ENCODE measurements at places on chromosomes 11 and 22. TPM values are rescaled to one million over a fixed set of nuclear protein-coding genes. Genes with fewer than 3 reads are reported as not detected.
A peak's percentile ranks its signal among the peaks of the same experiment; 100 is the strongest.

DNA sequence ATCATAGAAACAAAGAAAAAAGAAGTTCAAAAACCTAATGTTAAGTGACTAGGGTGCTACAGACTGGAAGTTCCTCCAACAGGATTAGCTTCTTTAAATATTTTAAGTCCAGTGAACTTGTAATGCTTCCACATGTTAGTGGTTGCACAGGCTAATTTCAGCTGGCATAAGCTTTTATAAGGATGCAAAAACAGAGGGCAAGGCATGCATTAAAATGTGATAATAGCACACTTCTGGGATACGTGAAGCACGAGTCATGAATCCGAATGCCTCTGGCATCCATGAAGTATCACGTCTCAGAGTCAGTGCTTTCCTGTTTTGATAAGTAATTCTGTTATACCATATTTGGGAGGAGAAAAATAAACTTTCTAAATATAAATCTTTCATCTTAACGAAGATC, 106.8 kb downstream of the DCDC1 start:
- no peak for DNase-seq

Gene PLA2G3
- total RNA-seq: 7.3 TPM

Gene MUC5AC
- not detected for total RNA-seq

DNA sequence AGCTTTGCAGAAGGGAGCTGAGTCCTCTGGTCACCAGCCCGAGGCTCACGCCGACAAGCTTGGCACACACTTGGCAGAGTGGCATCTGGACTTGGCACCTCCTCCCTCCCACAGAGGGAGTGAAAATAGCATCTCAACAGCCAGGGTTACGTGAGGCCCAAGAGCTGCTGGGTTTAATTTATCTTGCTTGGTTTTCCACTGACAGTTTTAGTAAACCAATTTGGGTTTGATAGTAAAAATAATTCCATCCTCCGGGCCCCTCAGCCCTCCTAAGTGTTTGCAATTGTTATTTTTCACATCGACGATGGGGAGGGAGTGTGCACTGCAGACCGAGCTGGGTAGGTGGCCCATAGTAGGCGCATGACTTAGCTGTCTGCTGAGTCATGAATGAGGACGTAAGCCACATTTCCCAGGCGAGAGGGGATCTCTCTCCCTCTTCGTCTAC, 107.6 kb upstream of the ASPHD2 start:
- no peak for DNase-seq

GRCh38 chr22:28441720-28442263, 237.8 kb downstream of the TTC28 start:
- DNase-seq: no peak

GRCh38 chr11:27357250-27357649, 5.8 kb downstream of the CCDC34 start:
- DNase-seq: no peak

DNA sequence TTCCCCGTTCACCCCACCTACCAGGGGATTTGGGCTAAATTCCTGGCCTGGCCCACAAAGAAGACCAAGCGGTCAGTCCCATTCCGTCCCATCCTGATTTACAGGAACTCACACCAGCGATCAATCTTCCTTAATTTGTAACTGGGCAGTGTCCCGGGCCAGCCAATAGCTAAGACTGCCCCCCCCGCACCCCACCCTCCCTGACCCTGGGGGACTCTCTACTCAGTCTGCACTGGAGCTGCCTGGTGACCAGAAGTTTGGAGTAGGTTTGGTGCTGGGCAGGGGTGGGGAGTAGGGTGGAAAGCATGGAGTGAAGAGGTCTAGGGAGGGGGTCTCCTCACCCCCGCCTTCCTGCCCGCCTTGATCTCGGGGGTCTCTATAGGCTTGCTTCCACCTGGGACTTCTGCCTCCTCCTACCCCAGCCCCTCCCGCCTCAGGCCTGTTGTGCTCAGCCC, at the start of gene SERPING1:
Gene SERPING1, plus strand, starts transcription at position 225 of the 455 bp plus-strand sequence. CDS start 586 bp downstream, outside the sequence.
- peak; percentile 89 for DNase-seq

DNA sequence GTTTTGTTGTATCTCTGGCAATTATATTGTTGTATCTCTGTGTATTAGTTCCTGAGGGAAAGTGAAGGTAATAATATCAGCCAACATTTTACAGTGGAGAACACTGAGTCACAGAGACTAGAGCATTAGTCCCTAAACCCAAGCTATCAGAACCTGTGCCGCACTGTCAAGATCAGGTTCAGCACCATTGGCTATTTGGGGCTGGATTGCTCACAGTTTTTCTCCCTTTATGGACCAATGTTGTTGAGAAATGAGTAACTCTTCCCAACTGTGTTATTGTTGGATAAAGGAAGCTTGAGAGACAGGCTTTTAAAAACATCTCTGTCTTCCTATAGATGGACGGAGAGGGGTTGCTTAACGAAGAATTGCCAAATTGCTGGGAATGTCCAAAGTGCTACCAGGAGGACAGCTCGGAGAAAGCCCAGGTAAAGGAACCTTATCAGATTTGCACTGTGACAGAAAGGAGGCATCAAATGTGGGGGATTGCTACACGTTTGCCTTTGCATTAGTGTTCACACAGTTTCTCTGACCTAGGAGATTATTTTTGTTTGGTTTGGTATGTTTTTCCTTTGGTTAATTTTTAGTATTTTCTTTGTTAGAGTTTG, 18.2 kb upstream of the GRK2 start:
- DNase-seq: no peak

DNA sequence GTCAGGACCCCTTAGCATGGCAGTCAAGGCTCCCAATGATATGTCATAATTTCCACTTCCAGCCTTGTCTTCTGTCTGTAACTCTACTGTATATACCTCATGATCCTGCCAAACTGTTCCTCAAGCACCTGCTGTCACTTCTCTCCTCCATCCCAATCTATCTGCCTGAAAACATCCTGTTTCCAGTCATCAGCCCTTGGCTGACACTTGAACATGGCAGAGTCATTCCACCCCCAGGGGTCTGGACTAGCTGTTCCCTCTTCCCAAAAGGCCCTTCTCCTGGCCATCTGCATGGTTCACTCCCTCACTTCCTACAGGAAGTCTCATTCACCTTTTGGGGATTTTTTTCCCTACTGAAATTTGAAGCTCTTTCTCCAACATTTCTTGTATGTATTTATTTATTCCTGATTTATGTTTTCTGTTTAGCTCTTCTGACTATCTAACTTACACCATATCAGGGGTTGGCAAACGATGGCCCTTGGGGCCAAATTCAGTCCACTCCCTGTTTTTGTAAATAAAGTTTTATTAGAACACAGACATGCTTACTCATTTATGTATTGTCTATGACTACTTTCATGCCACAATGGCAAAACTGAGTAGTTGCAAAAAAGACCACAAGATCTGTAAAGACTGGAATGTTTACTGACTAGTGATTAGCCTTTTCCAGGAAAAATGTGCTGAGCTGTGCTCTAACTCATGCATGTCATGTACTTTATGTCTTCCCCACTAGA, 278.4 kb downstream of the KIRREL3 start:
- DNase-seq: no peak

GRCh38 chr11:101269990-101270660, 140.5 kb upstream of the PGR start:
- no peak for DNase-seq

Gene GAB4
- not detected for total RNA-seq

Gene ZBED5
- total RNA-seq: 63.2 TPM

DNA sequence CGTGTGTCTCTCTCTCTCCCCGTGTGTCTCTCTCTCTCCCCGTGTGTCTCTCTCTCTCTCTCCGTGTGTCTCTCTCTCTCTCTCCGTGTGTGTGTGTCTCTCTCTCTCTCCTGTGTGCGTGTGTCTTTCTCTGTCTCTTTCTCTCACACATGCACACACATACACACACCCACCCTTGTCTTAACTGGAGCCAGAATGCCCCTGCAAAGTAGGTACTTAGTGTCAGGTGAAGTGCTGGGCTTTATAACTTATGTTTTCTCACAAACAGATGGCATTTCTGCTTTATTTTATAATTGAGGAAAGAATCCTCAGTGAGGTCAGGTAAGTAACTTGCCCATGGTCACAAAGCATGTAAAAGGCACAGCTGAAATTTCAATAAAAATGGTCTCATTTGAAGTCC, 106.0 kb downstream of the CSNK2A3 start:
- no peak for DNase-seq

Gene PRG3
- total RNA-seq: not detected

Gene NLRP14
- total RNA-seq: not detected

DNA sequence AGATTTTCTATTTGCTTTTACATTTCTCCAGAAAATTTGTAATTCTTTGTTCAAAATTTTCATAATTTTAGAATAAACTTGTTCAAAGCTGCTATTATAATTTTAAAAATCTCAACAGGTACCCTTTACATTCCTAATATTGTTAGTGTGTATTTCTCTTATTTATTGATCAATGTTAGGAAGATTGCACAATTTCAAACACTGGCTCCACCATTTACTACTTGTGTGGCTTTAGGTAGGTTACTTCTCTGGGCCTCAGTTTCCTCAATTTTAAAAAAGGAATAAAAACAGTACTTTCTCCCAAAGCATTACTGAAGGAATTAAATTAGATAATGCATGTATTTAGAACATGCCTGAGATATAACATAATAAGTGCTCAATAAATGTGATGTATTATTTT, 180.2 kb downstream of the SBF2 start:
- DNase-seq: no peak

- DNase-seq: no peak
Measured at GRCh38 chr11:70000228-70000627, 77.9 kb upstream of the ANO1 start.

DNA sequence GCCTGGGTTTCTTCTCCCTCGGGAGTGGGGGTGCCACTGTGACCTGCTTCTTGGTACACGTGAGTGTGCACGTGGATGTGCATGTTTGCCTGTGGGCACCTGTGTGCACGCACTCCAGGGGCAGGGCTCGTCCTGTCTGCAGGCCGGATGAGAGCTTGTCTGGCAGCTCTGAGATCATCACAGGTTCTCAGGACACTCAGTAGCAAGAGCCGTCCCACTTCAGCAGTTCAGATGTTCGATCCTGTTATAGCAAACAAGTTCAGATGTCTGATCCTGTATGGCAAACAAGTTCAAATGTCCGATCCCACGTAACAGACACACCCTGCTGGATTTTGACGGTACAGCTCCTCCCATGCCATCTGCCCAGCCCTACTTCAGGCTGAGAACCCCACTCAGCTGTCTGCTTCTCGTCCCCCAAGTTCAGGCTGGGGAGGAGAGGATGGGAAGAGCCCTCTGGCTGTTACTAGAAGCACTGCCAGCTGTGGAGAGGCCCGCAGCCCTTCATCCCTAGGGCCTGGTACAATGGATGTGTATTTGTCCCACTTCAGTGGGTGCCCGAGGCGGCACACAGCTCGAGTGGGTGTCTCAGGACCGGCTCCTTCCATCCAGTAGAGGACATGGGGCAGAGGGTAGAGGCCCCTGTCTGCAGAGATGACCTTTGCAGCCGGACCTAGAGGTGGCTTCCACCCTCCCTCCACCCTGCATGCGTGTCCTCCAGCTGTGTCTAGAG, 1126.9 kb downstream of the BRD1 start:
- no peak for DNase-seq

Gene SYVN1
- 58.8 TPM for total RNA-seq

Gene OVCH2
- total RNA-seq: 31.9 TPM
